ENCODE measurements at places on chromosomes 5 and 9.

GRCh38 chr9:113795811-113796392 is 80.2 kb upstream of the ZNF618 start:
- DNase-seq = no peak

GRCh38 chr9:123373447-123373923 is 17.5 kb downstream of the CRB2 start:
- no peak for DNase-seq

- DNase-seq = no peak
Measured at GRCh38 chr9:18743421-18743820, 269.5 kb downstream of the ADAMTSL1 start.

- no peak for DNase-seq
Measured at GRCh38 chr9:79007701-79008483, 563.9 kb upstream of the TLE4 start.

- no peak for DNase-seq
Measured at GRCh38 chr9:126468141-126468825, 141.7 kb downstream of the MVB12B start.

- DNase-seq = no peak
Measured at GRCh38 chr5:146514575-146514974, 1.4 kb downstream of the GPR151 start.

GRCh38 chr9:94286116-94286515 is 27.0 kb downstream of the ZNF169 start:
- DNase-seq = no peak

DNA sequence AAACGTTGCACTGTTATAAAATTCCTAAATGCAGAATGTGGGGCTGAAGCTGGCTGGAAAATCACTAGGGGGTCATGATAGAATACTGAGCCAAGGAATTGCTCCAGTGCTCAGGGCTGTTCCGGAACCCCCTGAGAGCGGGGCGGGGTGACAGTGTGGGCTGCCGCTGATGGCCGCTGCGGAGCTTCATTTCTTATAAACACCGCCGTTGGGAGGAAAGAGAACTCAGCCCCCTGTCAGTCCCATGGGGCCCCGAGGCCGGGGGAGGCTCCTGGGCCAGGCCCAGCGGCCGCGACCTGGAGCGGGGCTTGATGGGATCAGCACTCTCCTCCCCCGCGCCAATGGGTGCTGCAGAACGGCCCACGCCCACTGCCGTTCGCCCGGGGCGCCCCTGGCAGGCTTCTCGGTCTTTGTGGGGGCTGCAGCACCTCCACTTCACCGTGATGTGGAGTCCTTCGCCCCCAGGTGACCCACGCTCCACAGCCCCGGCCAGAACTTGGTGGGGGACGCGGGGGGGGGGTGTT is 5.2 kb upstream of the IRF1 start:
- peak; percentile 77 for DNase-seq

- no peak for DNase-seq
Measured at GRCh38 chr5:138032028-138032571, 779 bp downstream of the FAM13B start.

DNA sequence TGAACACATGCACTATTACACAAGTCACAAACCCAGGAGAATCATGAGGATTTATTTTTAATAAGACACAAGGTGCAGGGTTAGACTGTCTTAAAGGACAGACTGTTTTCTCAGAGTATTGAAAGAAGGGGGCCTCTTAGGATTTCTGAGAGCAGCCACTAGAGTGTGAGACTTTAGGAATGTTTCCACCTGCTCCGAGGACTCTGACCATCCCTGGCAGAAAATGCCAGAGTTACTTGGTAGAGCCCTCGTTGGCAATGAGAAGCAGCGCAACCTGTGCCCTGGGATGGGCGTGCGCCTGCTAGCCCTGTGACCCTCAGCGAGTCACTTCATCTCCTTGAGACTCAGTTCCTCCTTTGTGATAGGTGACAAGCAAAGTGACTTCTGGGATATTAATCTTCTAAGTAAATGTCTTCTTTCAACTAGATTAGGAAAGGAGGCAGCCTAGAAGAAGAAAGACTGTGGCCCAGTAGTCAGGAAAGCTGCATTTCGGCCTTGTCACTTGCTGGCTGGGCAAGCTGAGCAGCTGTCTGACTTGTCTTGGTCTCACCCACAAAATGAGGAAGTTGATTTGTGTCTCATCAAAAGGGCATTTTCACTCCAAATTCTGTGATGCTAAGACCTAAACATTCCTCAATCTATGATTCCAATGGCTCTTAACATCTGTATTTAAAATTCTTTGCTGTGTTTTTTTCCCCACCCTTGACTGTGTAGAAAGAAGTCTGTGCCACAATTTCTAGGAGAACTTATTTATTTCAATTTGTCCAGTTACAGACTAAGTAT is 60.5 kb downstream of the PTCD2 start:
- no peak for DNase-seq

DNA sequence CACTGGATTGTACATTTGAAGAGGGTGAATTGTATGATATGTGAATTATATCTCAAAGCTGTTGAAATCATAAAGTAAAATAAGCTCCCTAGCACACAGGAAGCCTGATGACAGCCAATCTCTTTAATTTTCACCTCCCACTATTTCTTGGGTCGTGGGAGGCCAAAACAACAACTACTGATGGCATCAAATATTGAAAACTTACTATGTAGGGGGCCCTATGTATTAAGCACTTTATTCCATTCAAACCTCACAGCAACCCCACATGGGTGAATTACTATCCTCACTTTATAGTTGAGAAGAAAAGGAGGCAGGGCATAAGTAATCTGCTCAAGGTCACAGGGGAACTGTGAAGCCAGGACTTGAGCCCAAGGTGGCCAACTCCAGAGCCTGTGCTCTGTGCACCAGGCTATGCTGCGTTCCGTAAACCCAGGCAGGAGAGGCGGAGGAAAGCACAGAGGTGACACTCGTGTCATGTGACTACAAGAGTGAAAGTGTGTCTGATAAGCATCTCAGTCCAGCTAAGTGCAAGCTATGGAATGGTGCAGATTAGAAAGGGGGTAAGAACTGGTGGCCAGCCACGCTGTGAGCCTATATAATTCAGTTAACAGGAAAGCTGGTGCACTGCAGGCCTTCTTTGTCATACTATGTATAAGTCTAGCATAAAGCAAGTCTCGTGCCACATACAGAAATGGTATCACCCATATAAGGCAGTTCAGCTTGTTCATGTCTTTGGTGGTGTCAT is 221.0 kb downstream of the DCP2 start:
- no peak for DNase-seq

- no peak for DNase-seq
Measured at GRCh38 chr9:35395076-35395705, 94.7 kb upstream of the RUSC2 start.

- no peak for DNase-seq
Measured at GRCh38 chr5:53962306-53962705, 348.1 kb downstream of the ARL15 start.

GRCh38 chr5:95837492-95837891 is 15.0 kb upstream of the GLRX start:
- DNase-seq = no peak

- DNase-seq = no peak
Measured at GRCh38 chr5:107430071-107430625, 240.6 kb downstream of the EFNA5 start.

GRCh38 chr9:119071636-119072035 is 297.6 kb downstream of the BRINP1 start:
- DNase-seq = no peak

DNA sequence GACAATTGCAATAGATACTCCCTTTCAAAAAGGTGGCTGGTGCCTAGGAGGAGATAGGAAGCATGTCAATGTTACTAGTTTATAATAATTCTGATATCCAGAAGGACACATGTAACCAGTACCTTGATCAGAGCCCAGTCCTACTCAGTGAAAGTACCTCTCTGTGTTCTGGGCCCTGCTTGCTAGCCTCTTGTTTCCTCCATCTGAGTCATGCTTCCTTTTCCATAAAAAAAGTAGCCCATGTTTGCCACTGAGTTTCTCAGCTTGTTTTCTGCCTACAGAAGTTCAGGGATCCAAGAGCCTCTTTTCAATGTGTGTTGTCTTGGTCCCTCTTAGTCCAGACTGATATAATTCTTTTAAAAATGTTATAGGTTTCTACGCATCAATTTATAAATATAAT is 149.0 kb downstream of the SSBP2 start:
- DNase-seq = no peak

DNA sequence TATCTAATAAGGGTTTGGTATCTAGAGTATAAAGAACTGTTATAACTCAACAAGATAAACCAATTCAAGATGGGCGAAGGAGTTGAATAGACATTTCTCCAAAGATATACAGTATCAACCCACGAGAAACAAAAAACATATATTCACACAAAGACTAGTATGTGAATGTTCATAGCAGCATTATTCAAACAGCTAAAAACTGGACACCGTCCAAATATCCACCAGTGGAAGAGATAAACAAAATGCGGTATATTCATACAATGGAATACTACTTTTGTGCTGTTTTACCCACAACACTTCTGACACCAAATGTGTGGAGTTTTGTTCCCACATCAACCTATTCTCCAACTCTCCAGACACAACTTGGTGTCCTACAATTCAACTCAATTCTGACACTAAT is 33.1 kb downstream of the EGR1 start:
- no peak for DNase-seq

GRCh38 chr9:99288830-99289229 is 66.7 kb downstream of the SEC61B start:
- DNase-seq = no peak

GRCh38 chr5:106522296-106522695 is 1148.4 kb downstream of the EFNA5 start:
- DNase-seq = no peak

DNA sequence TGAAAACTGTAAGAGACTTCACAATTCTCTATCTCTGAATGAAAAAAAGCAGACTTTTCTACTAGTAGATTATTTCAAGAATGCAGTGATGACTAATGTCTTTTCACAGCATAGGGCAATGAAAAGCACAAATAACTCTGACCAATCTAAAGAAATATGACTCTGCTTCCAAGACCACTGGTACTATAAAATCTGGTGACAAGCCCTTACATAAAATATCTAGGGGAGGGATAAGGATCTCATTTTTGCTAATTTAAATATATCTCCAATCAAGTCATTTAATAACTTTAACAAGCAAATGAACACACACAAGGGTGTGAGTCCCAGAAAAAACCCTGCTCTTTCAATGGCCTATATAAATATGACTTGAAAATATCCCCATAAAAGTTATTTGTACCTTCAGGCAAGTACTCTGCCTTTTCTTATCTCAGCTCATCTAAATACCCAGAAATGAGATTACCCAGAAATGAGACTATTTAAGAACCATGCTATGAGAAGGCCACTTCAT is 105.2 kb downstream of the GNAQ start:
- peak; percentile 46 for DNase-seq

DNA sequence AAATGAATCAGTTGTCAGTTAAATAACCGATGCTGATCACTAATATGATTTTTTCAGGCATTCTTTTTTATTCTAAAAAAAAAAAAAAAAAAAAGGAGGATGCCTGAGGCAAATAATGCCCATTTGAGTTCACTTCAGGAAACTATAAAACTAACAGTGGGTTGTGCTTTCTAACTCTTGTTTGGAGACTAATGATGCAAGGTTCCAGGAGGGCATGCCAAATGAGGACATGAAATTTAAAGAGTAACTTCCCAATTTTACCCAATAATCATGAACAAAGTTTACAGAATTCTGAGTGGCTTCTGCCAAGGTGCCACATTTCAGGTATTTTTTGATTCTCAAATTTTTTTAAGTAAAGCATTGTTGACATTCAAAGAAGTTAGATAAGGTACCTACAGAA is 41.0 kb downstream of the CEP120 start:
- DNase-seq = no peak

- no peak for DNase-seq
Measured at GRCh38 chr5:123001808-123002207, 34.7 kb downstream of the PPIC start.

DNA sequence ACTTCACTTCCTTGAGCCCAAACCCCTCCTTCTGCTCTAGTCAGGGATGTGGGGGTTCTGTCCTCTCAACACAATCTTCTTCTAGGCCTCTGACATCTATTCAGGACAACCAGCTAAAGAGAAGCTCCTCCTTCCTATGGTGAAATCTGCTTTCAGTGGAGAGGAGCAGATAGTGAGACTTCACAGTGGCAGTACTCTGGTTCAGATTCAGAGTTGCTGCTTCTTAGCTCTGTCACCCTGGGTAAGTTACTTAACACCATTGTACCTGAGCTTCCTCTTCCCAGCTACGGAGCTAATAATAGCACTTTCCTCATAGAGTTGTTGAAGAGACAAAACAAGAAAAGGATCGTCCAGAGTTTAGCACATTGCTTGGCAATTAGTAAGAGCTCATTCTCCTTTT is 77.3 kb upstream of the LARP1 start:
- DNase-seq = no peak

DNA sequence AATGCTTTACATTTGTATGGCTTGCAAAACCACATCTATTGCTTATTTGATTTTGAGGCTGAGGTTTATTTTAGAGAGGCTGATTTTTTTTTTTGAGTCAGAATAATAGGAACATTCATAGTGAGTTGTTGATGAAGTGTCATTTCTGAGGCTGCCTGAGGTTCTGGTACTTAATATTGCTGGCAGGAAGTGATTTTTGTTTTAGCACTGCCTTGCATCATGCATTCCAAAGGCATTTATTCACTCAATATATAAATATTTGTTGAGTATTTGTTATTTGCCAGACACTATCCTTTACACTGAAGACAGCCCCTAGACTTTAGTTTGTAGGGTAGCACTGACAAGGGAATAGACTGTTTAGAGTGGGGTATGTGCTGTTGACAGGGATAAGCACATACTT is 2.7 kb downstream of the RNF20 start:
- DNase-seq = peak; percentile 14

DNA sequence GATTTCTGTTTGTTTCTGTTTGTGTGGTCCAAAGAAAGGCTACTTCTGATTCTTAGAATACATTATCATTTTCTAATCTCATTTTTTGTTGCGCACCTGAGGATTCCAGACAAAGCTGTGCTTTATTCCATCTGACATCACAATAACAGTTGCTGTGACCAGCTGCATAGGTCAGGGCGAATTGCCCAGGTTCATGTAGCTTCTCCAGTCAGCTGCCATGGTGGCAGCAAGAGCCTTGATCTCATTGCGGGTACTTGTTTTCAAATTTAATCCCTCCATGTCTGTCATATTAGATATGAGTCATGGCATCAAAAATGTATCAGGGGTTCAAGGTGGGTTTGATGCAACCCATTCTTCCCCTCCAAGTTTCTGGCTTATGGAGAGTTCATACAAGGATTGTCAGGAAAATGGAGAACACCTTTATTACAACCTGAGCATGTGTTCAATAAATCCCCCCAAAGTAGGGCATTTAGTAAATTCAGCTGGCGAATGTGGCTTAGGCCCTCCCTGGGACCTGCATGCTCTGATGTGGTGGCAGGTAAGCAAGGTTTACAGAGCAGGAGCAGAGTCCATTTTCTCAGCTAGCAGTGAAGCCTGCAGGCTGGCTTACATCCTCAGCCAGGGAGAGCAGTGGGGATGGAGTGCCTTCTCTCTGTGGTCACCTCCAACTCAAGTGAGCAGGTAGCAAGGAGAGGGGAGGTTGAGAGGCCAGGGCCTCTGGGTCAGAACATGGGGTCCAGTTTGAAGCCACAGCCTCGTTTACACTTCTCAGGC is 13.9 kb downstream of the CAVIN4 start:
- no peak for DNase-seq

Data from AG20443 (cell line).